Activated T-cell treated with anti-CD3 and anti-CD28 coated beads for 4 hours (primary cell): ENCODE measurements at places on chromosomes 16 and 17.

- DNase-seq: no peak
Observed at GRCh38 chr16:65796481-65796880, 570.0 kb upstream of the CDH5 start.

DNA sequence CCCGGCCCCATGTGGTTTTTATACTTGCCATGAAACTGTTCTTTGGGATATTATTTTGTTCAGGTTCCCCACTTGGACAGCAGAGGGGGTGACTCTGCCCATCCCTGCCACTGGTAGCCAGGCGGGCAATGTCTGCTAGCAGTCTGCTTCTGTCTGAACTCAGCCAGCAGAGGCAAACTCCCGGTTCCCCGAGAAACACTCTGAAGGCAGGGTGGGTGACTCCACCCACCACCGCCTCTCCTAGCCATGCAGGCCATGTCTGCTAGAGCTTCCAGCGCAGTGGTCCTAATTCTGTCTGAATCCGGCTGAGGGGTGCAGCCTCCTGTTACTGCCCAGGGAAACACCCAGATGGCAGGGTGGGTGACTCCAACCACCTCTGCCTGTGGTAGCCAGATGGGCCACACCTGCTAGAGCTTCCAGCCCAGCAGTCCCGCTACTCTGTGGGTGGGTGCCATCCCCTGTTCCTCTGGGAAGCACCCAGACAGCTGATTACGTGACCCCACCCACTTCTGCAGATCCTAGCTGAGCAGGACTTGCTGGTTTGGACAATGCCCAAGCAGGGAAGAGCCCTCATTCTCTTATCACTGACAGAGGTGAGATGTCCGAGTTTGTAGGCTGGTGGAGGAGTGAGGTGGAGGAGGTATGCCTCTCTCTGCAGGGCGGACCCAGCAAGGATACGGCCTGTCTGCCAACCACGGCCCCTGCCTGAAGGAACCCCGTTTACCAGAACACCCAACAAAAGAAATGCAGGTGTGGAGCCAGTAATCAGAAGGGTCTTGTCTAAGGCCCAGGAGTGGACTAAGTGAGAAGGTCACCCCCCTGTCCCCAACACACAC is 22.4 kb downstream of the NLRP1 start:
- no peak for DNase-seq

DNA sequence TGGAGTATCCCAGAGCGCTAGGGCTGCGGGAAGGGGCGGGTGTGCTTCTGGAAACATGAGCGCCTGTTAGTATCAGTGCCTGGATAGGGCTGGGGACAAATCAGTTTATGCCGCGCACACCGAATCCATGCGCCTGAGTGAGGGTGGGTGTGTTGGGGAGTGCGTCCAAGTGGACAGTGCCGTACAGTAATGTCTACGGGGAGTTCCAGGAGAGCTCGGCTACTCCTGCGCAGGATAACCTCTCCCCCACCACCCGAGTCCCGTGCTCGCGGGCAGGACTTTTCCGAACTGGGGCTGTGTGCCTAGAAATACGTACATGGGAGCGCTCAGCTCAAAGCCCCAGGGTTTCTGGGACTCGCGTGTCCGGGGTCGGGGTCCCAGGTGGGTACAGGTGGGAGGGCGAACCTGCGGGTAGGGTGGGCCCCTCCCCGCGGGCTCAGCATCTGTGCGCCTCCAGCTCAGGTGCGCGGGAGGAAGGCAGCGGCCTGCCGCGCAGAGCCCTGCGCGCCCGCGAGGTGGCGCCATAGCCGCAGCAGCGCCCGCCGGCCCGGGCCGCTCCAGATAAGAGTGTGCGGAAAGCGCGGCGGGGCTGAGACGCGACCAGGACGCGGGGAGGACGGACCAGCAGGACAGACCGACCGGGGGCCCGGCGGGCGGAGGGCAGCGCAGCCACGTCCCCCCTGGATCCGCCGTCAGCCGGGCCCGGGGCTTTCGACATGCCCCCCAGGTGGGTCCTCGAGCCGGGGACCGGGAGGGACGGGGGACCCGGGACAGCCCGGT is at the start of gene HIC1:
TSS of gene HIC1 (plus strand) at position 592 of the 780 bp plus-strand sequence. CDS start 1,588 bp downstream, outside the sequence.
- peak; percentile 68 for DNase-seq

GRCh38 chr16:82050506-82050905 is 15.5 kb downstream of the HSD17B2 start:
- no peak for DNase-seq

DNA sequence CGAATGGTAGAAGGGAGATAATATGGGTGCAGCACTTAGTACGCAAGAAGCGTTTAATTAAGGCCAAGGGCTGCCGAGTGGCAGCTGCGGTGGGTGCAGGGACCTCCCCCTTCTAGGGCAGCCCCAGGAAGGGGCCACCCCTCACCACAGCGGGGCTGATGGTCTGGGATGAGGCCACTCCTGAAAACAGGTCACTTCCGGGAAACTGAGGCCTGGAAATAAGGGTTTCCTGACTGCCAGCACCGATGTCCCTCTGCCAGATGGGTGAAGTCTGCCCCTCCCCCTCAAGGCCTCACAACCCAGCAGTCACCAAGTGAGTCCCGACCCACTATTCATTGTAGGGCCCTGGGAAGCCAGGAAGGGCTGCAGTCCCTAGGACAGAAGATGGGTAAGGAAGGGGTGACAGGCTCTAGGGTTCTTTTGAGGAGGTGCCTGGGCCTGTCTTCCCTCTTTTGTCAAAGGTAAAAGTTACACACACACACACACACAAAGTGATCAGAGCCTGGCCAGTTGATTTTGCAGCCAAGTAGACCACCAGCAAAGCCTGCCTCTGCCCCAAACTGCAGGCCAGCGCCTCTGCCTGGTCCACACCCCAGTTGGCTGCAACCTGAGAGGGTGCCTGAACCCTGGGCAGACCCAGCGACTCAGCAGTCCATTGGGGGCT is 12.5 kb downstream of the SREBF1 start:
- DNase-seq: no peak

DNA sequence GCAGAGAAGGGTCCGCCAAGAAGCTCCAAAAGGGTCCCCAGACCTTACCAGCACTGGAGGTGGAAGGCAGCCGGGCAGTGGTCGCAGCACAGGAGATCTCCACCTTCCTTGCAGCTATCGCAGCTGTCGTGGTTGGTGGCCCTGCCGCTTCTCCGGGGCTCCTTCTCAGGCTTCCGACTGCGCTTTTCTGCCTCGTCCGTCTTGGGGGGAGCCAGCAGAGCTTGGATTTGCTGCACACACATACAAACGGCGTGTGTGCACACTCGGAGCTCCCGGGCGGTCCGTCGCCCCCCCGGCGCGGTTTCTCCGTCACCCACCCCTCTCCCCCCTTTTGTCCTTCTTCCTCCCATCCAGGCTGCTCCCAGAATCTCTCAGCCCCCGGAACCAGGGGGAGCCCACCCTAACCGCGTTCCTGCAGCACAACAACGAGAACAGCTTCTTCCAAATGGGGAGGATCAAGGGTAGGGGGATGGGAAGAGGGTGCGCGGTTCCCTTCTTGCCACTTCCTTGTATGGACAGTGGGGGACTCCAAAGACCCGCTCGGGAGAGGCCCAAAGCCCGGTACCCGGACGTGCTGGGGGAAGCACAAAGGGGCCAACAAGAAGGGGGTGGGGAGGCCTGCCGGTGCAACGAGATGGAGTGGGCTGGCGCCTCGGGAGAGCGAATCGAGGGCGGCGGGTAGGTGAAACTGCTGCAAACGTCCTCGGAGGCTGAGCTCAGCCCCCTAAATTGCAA is 1.1 kb downstream of the PHF12 start:
- DNase-seq: peak; percentile 31

DNA sequence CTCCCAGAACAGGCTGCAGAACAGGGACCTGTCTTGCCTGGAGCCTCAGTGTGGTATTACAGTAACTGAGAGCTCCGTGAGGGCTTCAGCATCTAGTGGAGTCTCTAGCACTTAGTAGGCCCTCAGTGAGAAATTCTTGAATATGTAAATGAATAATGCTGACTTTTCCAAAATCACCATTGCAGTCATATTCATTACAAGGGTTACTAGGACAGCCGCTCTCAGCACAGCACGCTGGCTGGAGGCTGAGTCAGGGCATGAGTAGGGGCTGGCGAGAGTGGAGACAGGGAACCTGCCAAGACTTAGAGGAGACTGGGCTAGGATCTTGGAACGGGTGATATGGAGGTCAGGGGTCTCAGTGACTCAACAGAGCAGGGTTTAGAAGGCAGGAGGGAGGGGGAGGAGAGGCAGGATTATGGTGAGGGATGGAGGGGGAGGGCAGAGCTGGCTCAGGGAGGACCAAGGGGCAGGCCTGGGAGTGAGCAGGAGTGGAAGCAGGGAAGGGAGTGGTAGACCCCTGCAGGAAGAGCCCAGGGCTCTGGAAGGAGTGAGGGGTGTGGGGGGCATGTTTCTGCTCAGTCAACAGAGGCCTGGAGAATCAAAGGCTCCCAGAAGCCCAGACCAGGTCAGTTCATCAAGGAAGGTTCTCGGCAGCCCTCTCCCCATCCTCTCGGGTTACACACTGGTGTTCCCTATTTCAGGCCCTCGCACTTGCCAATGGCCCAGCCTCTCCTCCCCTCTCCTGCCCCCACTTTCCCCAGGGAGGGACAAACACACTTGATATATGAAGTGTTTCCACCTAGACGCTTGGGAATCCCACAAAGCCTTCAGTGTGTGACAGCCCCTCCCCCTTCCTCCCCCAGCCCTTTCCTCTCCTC is 42.3 kb downstream of the FZD2 start:
- DNase-seq: no peak

GRCh38 chr17:65442250-65442649 is 119.2 kb downstream of the AXIN2 start:
- no peak for DNase-seq

GRCh38 chr16:28040039-28040438 is 23.5 kb downstream of the GSG1L start:
- no peak for DNase-seq

GRCh38 chr16:80372341-80372740 is 168.5 kb upstream of the DYNLRB2 start:
- DNase-seq: no peak

- DNase-seq: no peak
Observed at GRCh38 chr17:58535431-58535830, 21.0 kb upstream of the MTMR4 start.

DNA sequence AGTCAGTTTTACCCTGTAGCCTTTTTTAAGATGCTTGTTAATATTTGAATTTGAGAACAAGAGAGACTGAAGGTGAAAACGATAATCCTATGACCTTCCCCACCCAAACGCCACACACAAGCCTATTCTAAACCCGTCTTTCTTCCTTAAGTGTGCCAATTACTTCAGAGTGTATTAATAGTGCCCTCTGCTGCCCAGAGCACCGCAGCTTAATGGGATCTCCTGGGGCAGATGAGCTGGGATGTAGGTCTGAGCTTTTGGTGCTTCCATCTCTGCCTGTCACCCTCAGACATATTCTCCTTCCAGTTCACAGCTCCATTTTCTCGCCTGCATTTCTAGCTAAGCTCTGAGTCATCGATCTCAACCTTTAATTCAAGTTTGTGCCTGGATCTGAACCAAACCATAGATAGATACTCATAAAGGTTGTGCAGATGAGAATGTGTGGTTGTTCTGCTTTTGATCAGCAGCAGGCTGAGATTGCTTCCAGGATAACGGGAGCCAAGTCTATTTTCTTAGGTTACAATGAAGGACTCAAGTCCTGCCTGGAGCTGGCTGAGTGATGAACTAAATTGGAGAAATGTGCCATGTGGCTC is 46.4 kb upstream of the CDH13 start:
- no peak for DNase-seq

- DNase-seq: no peak
Observed at GRCh38 chr17:82966415-82966814, 113.0 kb upstream of the METRNL start.

GRCh38 chr17:40645291-40645690 is 2.3 kb downstream of the SMARCE1 start:
- no peak for DNase-seq

DNA sequence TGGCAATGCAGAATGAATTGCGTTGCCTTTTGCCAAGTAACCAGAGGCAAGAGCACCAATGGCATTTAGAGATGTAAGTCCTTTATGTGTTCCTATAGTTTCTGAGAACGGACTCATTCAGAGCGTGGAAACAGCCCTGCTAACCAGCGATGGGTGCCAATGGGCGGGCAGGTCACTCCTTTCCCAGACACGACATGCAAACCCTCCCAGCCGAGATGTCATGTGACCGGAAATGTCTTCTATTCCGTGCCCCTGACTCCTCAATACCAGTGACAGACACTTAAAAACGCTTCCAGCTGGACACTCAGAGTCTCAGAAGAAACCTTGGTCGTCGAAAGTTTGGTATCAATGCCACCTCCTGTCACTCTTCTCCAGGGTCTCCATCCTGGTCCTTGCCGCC is 3.2 kb downstream of the FBF1 start:
- DNase-seq: no peak

DNA sequence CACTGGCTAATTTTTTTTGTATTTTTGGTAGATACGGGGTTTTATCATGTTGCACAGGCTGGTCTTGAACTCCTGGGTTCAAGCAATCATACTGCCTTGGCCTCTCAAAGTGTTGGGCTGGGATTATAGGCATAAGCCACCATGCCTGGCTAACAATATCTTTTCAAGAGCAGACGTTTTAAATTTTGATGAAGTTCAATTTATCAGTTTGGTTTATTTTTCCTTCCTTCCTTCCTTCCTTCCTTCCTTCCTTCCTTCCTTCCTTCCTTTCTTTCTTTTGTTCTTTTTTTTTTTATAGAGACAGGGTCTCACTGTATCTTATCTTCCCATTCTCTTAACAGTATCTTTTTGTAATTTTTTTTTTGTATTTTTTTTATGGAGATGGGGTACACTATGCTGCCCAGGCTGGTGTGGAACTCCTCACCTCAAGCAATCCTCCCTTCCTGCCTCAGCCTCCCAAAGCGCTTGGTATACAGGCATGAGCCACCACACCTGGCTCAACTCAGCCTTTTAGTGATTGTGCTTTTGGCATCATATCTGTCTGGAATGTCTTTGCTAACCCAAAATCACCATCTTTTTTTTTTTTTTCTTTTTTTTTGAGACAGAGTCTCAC is 13.6 kb upstream of the GIP start:
- no peak for DNase-seq

DNA sequence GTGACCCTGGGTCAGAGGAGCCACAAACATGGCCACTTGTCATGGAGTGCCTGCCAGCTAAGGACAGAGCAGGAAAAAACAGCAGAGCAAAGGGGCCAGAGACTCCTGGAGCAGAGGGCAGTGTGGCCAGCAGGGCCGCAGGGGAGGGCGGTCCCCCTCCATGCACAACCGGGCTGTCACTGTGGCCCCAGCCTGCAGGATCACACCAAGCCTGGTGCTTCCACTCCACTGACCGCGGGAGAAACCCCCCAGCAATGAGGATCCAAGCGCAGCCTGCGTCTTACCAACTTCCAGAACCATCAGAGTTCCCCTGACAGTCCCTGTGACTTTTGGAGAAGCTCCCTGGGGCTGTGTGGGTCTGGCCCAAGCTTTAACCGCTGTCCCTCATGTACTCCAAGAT is 62.0 kb downstream of the PRMT7 start:
- no peak for DNase-seq

- DNase-seq: no peak
Observed at GRCh38 chr17:54982399-54982798, 13.8 kb downstream of the STXBP4 start.
